Stimulated activated CD8-positive, alpha-beta memory T cell treated with anti-CD3 and anti-CD28 coated beads, Interleukin-4, amount 100 ng/mL, for 48 hours (primary cell): ENCODE measurements at places on chromosomes 4 and X.

DNA sequence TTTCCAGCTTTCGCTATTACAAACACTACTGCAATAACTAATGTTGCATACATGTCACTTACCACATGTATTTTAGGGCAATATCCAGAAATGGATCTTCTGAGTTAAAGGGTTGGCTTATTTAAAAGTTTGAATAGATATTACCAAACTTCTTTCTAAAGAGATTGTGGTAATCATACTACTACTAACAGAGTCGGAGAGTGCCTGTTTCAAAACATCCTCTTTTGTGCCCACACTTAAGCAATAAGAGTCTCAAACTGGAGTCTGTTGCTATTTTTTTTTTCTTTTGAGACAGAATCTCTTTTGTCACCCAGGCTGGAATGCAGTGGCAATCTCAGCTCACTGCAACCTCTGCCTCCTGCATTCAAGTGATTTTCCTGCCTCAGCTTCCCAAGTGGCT, 35.8 kb downstream of the FGFBP1 start:
- DNase-seq: no peak

GRCh38 chrX:46713672-46714490, 45.0 kb downstream of the SLC9A7 start:
- no peak for DNase-seq

GRCh38 chrX:104351173-104351769, 96.5 kb upstream of the ESX1 start:
- DNase-seq: no peak

- no peak for DNase-seq
Measured at GRCh38 chrX:124239324-124239723, 93.1 kb upstream of the TEX13D start.

- DNase-seq: peak; percentile 31
Measured at GRCh38 chr4:150078041-150078578, at the start of gene DCLK2. Gene DCLK2, plus strand, starts transcription at chr4:150078445. Its CDS starts 583 bp downstream, at chr4:150079028.

- peak; percentile 48 for DNase-seq
Measured at GRCh38 chr4:3013839-3014350, 50.5 kb downstream of the GRK4 start.
